Stimulated activated CD4-positive, alpha-beta T cell treated with anti-CD3 and anti-CD28 coated beads, Interleukin-2, amount 100 ng/mL, for 24 hours (primary cell): ENCODE measurements at places on chromosomes 5 and 9.

DNA sequence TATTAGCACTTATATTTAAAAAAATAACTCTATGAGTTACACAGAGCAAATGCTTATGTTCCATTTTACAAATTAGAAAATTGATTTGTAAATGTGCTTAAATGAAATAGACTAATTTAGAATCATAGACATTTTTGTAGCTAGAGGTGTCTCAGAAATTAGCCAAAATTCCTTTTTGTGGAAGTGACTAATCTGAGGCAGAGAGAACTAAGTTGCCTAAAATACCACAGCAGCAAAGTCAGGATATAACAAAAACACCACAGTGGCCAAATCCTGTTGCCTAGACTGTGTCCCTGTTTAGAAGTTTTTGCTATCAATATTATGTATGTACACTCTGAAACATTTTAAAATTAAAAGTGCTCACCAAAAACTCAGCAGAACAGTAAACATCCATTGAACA, 18.7 kb downstream of the ADAMTSL1 start:
- DNase-seq: no peak

DNA sequence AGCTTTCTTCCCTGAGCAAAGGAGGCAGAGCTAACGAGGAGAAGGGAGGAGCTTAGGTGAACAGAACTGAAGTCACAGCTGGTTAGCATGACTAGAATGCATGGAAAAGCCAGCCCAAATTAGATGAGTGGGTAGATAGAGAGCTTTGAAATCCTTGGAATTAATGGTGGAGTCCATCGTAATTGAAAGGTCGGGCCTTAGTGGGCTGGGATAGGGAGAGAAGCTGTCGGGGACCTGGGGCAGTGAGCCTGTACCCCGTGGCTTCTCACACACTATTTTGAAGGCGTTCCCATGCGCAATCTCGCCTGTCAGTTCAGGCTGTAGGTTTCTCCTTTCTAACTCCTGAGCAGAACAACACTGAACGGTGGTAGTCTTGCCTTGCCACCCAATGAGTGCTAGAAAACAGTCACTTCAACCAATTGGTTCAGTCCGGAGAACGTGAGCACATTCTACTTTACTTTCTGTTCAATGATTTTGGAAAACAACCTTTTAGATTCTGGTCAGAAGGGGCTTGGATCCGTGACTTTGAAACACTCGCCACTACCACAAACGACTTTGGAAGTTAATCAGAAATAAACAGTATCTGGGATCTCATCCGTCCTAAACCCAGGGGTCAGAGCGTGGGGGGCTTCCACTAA, 655 bp upstream of the RAI14 start:
- DNase-seq: no peak

- no peak for DNase-seq
These were observed 18.9 kb downstream of the RPS23 start for GRCh38 chr5:82259172-82259800.

DNA sequence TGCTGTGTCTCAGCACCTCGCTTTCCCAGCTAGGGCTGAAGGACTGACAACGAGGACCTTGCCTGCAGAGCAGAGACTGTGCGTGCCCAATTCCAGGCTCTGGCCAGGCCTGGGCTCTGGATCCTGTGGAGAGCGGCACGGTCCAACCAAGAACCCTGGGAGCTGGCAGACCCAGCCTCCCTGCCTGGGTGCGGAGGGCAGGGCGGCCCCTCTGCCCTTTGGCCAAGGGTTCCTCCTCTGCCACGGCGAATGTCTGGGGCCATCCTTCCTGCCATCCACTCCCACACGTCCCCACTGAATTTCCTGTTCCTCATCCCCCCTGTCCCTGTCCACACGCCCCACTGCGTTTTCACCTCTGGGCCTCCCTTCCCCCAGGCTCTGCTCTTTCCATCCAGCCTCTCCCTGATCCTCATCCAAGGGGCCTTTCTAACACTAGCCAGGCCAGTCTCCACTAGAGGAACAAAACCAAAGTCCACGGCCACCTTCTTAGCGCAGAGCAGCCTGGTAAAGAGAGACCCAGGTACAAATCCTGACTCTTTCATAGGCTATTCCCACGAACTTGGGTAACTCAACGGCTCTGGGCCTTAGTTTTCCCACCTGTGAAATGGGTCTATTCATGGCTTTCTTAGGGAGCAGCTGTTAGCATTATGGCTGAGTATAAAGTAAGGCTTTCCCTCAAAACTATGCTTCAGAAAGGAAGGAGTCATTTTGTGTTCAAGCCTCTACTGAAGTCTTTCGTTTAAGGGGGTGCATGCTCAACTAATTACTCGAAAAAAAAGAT, 95.5 kb upstream of the PHYKPL start:
- DNase-seq: no peak

- DNase-seq: no peak
These were observed 369.0 kb downstream of the CAAP1 start for GRCh38 chr9:26523577-26523976.

- DNase-seq: no peak
These were observed 170.0 kb downstream of the NTRK2 start for GRCh38 chr9:84839541-84839940.

DNA sequence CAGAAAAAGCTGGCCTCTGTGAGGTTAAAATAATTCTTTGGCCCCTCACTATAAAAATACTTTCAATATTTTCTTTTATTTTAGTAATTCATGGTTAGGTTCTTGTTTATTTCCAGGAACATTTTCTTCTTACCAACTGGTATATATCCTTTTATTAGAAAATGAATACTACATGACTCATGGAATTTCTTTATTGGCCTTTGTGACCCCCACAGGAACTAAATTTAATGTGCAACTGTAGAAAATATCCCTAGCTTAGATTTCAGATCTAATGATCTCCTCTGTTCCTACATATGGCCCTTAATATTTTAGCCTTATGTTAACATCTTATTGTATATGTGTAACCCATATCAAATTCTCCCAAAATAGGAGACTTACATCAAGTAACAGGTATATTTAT, 429.9 kb downstream of the NR2F1-AS1 start:
- no peak for DNase-seq

DNA sequence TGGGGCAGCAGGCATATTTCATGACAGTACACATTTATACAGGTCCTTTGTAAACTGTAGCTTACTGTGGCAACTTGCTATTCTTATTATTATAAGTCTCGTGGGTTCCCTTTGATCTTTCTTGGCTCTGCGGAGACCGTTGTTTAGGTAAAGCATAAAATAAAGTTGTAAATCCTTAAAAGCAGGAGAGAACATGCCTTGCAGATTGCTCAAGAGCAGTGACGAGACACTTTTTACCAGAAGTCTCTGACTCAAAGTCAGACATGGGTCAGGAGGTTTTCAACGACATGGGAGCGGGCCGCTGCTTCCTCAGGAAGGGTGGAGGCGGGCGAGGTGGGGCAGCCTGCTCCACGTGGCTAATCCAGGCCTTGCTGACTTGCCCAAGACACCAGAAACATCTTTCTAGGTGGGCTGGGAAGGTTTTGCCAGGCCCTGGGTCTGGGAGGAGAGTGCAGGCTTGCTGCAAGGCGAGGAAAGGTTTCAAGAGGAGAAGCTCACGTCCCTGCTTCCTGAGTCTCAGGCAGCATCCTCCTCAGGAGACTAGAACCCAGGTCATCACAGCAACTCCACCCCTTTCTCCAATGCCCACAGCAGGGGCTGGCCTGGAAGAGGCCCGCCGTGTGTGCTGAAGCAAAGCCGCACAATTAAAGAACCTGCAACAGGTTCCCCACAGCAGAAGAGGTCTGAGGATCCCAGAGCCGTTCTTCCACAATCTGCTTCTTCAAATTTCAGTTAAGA, 6.5 kb downstream of the TBC1D2 start:
- DNase-seq: no peak

DNA sequence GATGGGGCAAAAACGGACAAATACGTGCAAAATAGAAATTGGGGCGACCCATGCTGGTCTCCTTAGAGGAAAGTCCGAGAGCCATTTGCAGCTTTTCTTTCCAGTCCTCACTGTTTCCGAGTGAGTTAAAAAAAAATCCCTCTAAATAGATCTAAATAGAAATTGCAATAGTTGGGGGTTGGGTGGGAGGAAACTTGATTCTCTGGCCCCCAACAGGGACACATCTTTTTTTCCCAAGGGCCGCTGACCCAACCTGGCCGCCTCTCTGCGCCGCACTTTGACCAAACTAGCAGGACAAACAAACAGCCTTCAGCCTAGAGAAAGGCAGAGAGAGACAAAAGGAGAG, 2.8 kb upstream of the NKX2-5 start:
- DNase-seq: no peak

- DNase-seq: no peak
These were observed 34.4 kb downstream of the ROPN1L start for GRCh38 chr5:10475931-10476676.

DNA sequence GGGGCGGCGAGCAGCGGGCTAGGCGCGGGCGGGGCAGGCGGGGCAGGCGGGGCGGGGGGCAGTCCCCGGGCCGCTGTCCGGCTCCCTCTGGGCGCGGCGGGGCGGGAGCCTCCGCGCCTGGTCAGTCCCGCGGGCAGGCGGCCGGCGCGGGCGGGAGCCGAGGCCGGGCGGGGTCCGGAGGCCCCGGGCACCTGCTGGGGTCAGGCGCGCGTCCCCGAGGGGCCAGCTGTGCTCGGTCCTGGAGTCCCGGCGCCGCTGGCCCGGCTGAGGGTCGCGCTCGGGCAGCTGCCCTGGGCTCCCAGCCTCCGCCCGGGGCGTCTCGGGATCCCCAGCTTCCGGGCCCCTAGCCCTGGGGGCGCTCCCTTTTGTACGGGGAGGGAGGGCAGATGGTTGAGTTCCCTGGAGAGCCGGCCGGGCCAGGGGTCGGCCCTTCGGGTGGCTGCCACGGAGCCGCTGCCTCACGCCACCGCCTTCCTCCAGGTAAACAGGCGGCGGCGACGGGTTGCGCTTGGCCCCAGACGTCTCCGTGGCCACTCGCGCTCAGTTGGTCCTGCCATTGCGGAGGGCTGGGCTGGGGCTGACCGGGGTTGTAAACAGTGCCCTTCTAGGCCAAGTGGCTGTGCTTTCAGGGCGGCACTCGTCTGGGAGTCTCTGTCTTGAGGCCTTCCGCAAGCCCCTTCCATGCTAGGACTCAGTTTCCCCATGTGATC, 473 bp downstream of the ZBTB34 start:
- DNase-seq: peak; percentile 21

- no peak for DNase-seq
These were observed 32.2 kb upstream of the ENHO start for GRCh38 chr9:34555002-34555348.

- DNase-seq: no peak
These were observed 151.8 kb upstream of the GPR151 start for GRCh38 chr5:146667633-146668272.

DNA sequence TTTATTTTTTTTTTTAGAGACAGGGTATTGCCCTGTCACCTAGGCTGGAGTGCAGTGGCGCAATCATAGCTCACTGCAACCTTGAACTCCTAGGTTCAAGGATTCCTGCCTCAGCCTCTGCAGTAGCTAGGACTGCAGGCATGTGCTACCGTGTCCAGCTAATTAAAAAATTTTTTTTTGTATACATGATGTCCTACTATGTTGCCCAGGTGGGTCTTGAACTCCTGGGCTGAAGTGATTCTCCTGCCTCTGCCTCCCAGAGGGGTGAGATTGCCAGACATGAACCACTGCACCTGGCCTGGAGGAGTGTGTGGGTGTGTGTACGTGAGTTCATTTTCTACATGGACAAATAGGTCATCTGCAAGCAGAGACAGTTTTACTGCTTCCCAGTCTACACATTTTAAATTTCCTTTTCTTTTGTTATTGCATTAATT, 33.8 kb downstream of the JMY start:
- no peak for DNase-seq

DNA sequence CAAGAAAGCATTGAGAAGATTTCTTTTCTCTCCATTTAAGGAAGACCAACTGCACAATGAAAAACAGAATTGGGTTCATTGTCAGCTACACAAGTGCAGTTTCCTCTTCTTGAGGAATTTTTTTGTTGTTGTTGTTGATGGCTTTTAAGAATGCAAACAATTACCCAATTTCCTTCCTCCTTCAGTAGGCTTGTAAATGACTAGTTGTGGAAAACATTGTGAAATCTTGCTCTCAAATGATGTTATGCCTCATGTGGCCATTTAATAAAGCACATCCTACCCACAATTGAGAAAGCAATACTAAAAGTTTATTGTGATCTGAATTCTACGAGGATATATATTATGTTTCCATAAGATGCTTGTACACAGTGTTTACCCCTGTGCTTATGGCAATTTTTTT, 171.6 kb downstream of the FAM174A start:
- DNase-seq: no peak

- no peak for DNase-seq
These were observed 518.2 kb downstream of the TLR4 start for GRCh38 chr9:118222375-118222774.

- no peak for DNase-seq
These were observed 1.0 kb downstream of the DMRT2 start for GRCh38 chr9:1051210-1051583.

DNA sequence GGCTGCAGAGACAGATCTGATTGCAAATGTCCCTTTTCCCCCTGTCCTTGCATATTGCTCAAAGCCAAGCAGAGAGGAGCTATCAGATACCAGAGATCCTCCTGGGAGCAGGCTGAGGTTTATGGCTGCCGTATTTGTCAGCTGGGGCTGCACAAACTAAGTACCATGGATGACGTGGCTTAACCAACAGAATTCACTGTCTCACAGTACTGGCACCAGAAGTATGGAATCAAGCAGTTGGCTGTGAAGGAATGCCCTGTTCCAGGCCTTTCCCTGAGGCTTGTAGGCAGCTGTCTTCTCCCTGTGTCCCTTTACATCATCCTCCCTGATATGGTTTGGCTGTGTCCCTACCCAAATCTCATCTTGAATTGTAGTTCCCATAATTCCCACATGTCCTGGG, 2.6 kb downstream of the CFAP90 start:
- no peak for DNase-seq

DNA sequence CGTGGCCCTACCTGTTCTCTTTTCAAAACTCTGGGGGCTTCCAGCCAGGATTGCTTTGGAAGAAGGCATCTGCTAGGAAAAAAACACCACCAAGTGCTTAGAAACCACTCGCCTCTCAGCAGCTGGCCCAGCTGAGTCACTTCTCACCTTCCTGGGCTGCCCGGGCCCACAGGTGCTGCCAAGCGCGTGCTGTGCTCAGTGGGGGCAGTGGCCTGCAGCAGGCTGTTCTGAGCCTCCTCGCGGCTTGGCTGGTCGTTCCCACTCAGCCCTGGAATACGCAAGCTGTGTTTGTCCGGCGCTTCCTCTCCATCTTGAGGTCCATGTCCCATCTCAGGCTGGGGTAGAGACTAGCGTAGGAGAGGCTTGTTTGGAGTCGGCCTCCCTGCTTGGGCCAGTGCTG, 102.5 kb upstream of the FCN2 start:
- no peak for DNase-seq

- DNase-seq: no peak
These were observed 110.1 kb upstream of the MOCS2 start for GRCh38 chr5:53219610-53220009.
